ENCODE measurements at places on chromosomes 1 and 21.
A peak's percentile ranks its signal among the peaks of the same experiment; 100 is the strongest.

DNA sequence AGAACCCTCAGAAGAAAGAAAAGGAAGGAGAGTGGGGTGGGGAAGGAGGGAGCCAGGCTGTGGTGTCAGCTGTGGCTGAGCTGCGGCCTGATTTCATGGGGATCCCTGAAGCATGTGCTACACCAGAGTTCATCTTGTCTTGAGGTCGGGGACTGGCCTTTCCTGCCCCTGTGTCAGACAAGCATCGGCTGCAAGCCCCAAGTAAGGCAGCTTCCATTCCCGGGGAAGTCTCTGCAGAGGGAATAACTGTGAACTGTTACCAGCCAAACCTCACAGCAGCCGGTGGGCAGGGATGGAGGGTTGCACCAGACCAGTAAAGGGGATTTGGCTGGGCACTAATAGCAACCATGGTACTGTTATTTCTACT lies 35.7 kb upstream of the BTG2 start:
- DNase-seq: no peak

GRCh38 chr21:44548381-44548780 lies 2.9 kb downstream of the KRTAP10-2 start:
- no peak for DNase-seq

DNA sequence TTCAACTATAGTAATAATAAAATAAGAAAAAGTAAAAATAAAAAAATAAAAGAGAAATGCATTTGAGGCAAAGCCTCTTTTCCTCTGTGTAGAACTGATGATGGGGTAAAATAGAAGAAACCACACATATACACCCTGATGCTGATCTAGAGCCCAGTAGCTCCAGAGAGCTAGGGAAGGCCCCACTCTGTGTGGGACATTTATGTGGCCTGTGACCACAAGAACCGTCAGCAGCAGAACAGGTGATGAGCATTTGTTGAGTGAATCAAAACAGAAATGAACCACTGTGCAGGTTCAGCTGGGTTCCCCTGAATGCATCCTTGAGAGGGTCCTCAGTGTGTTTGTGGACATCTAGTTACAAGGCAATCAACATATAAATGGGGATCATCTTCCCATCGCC lies 221.8 kb upstream of the HOOK1 start:
- DNase-seq: no peak

DNA sequence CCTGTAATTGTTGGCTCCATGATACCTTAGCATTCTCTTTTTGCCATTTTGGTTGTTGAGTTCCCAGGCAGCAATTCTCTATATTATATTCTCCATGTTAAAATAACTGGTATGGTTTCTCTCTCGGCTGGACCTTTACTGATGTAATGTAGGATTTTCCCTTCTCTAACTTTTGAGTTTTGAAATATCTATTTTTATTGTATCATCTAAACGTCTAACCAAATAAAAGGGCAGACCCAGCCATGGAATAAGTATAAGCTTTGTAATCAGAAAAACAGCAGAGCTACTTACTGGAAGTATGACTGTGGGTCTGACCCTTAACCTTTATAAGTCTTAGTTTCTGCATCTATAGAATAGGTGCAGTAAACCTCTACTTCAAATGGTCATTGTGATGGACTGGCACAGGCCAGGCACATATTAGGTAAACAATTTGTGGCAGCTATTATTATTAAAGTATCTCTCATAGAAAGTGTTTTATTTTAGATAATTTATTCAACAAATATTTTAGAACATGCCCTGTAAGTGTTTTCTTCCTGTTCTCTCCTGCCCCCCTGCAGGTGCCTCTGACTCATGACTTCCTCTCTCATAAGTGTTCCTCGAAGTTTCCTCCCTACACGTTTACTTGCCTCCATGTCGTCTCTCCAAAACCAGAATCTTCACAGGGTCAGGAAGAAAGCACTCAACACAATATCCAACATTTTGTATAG lies 224.9 kb upstream of the FGGY start:
- DNase-seq: peak; percentile 33

GRCh38 chr1:117661027-117661426 lies 55.2 kb downstream of the TENT5C start:
- DNase-seq: no peak

- no peak for DNase-seq
Measured at GRCh38 chr1:3902571-3903091, 2.6 kb upstream of the C1orf174 start.
